ENCODE measurements at places on chromosomes 5 and 9.

- DNase-seq, result no peak
Observed at GRCh38 chr9:33959725-33960124, 89.0 kb downstream of the UBAP2 start.

- DNase-seq, result no peak
Observed at GRCh38 chr9:33040792-33041431, 15.8 kb downstream of the DNAJA1 start.

GRCh38 chr9:93390953-93391515 lies 60.5 kb upstream of the FAM120A start:
- peak; percentile 8 for DNase-seq

DNA sequence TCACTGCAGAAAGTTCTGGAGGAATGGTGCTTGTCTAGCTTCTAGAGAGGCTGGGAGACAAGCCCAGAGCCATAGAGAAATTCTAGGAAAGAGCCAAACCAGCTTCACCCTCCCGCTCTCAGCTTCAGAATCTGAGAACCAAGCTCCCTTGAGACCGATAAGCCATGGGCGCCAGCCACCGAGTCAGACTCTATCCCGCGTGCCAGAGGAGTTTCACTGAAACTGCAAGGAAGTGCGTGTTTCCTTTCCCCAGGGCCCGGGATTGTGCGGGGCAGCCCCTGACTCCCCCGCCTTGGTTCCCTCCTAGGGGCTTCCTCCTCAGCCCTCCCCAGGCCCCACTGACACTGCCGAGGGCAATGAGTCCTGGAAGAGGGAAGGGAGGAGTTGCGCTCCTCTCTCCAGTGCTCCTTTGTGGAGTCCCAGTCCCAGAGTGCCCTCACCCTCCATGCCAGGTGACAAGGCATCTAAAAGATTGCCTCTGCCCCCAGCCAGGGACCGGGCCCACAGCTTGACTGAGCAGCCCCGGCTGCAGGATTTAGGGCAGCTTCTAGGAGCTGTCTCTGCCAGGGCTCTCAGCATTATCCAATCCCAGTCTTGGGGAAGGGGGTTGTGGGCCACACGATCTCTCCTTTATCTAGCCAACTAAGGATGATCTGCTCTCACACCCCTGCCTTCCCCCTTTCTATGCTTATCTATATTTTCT lies 18.4 kb upstream of the TCF7 start:
- peak; percentile 61 for DNase-seq

GRCh38 chr5:32193591-32193990 lies 19.5 kb upstream of the GOLPH3 start:
- DNase-seq, result peak; percentile 68

DNA sequence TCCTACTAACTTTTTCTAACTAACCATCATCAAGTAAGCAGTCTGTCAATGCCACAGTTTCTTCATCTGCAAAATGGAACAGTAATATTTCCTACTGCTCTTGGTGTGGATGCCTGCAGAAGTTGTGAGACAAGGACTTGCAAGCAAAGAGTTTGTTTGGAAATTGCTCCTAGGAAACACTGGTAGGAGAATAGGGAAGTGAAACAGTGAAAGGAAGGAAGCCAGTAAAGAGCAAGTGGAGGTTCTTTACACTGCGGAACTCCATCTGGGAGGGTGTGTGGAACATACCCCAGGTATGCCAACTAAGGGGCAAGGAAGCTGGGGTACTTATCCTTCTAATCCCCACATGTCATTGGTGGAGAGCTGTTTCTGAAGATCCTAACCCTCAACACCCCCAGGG lies 119.9 kb downstream of the FOXD1 start:
- no peak for DNase-seq

GRCh38 chr5:134570365-134570758 lies 44.9 kb downstream of the JADE2 start:
- DNase-seq, result no peak

Measured in kidney (tissue), 22 donors.